ENCODE measurements at places on chromosomes 11 and 22. TPM values are rescaled to one million over a fixed set of nuclear protein-coding genes. Genes with fewer than 3 reads are reported as not detected.

GRCh38 chr11:103586756-103587155 is 449.7 kb upstream of the DDI1 start:
- no peak for DNase-seq

The CYTH4 gene
- polyA plus RNA-seq, result not detected

GRCh38 chr11:62974848-62975522 is 9.8 kb downstream of the SLC22A6 start:
- DNase-seq, result no peak

The BLID gene
- polyA plus RNA-seq, result not detected

DNA sequence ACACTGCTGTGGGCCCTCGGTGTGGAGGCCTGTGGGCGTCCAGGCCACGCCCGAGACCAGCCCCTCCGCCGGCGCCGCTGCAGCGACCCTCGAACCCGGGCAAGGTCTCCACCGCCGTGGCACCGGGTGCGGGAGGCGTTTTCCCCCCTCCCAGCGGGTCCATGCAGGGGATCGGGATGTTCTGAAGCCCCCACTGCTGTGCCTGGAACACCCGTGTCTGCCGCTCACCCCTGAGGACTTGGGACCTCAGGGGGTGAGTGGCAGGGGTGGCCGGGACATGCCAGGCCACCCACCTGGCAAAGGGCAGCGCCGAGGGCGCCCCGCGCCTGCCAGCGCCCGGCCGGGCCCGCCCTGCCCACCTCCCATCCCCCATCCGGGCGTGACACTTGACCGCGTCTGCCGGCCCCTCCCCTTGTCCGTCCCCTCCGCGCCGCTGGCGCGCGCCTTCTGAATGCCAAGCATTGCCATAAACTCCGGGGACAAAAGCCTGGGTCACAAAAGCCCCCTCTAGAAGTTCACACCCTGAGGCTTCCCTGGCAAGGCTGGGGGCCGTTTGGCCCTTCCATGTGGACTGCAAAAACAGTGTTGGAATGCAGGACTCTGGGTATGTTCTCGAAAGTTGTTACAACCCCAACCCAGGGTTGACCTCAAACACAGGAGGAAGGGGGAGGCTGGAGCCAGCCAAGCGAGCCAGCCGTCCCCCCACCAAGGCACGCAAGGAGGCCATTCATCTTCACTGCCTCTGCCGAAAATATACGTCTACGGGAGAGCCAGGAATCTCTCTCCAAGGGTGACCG is 819 bp upstream of the KCNQ1OT1 start:
- no peak for DNase-seq

DNA sequence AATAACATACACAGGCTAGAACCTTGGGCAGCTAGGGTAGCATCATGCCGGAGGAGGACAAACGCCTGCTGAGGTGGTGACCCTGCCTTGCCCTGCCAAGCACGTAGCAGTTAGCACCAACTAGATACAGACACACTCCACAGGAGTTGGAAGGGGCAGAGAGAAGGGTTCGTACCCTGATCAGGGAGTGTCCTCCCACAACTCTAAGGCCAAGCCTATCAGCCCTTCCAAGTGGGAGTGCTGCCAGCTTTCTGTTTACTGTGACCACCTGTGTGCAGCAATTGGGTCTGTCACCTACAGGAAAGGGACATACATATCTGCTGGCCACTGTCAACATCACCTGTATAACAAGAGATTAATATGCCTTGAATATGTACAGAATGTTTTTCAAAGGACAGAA is 1.9 kb upstream of the THAP7 start:
- DNase-seq, result no peak

The KCNK4 gene
- 0.06 TPM for polyA plus RNA-seq

- DNase-seq, result no peak
Observed at GRCh38 chr11:64476881-64477280, 114.1 kb upstream of the SLC22A12 start.

The MRGPRG gene
- polyA plus RNA-seq, result not detected

GRCh38 chr11:65427691-65428577 is 5.3 kb downstream of the NEAT1 start:
- peak; percentile 85 for DNase-seq

The CRYAB gene
- polyA plus RNA-seq, result 1.0 TPM
